ENCODE measurements at places on chromosomes 13 and 19.

DNA sequence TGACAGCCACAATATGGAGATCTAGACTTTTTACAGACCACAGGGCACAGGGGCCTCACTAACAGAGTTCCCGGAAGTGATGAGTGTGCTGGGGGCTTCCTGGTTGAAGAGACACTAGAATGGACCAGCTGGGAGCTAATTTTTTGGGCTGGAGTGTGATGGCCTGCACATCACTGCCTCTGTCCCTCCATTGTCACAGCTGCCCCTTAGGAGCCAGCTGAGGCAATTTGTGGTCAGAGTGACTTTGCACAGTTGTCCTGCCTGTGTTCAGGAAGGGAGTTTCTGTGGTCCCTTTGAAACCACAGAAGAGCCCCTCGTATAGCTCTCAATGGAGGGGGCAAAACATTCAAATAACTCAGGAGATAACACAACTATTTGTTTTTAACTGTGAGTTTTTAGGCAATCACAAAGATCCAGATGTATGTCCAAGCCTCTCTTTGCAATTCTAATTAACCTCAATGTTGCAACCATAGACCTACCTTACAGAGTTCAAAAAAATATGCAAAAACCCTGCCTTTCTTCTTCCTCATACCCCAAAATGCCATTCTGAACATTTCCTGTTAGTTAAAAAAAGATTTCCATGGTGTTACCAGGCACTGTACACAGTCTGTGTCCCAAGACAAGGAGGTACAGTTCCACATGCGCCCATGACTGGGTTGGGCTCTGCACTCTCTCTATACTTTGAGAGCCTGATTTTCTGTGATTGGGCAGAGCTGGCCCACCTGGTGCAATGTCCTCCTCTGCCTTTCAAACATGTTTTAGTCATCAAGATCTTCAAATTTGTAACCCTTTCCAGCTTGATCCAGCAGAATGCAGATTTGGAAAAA lies 2.4 kb downstream of the ALOX5AP start:
- peak; percentile 36 for DNase-seq

- no peak for DNase-seq
These were observed 68.7 kb downstream of the MAP4K1 start for GRCh38 chr19:38549061-38549460.

- DNase-seq = no peak
These were observed 155.6 kb downstream of the COG6 start for GRCh38 chr13:39811051-39811450.

- DNase-seq = no peak
These were observed 524.1 kb downstream of the GPC6 start for GRCh38 chr13:93750676-93751075.

DNA sequence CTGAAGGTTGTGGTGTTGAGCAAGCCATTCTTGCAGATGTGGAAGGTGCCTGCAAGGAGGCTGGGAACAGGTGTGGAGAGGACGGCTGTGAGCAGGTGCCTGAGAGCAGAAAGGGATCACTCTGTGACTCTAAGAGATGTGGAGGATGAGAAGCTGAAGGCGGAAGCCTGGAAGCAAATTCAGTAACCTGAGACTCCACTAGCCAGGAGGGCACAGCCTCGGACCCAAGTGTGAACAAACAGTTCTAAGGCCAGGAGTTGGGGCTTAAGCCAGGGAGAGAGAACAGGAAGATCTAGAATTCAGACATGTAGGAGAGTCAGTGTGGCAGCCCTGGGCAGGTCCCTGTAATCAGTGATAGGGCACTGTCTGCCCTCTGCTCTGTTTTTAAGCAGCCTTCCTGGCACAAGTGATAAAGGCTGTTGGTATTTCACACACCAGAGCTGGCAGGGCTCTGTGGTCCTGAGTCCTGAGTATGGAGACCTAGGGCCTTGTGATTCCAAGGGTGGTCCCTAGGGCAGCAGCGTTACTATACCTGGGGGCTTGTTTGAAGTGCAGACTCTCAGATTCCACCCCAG lies 131.3 kb downstream of the SLC7A1 start:
- no peak for DNase-seq

DNA sequence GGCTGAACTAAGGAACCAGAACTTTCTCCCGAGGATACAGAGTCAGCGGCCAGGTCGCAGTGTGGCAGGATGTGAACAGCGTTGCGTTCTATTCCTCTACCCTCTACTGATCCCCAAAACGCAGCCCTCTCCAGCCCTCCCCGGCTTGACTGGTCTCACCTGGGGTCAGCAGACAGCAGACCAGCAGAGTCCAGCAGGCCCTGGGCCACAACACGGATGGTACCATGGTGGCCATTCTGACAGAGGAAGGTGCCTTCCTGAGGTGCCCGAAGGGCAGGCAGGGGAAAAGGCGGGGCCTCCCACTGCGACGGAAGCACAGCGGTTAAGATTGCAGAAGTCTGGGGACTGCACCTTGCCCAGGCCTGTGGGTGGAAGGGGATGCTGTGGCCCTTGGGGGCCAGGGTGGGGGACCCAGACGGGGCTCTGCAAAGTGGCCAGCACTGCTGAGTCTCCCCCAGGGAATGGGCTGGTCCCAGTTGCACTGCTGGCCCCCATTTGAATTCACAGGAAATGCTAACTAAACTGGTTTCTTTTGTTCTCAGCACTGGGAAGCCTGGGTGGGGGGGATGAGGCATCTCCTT lies at the start of gene ICAM3:
ICAM3 (minus strand) TSS at position 245 of the 581 bp plus-strand sequence; CDS start at position 235, 10 bp downstream.
- DNase-seq = peak; percentile 72

DNA sequence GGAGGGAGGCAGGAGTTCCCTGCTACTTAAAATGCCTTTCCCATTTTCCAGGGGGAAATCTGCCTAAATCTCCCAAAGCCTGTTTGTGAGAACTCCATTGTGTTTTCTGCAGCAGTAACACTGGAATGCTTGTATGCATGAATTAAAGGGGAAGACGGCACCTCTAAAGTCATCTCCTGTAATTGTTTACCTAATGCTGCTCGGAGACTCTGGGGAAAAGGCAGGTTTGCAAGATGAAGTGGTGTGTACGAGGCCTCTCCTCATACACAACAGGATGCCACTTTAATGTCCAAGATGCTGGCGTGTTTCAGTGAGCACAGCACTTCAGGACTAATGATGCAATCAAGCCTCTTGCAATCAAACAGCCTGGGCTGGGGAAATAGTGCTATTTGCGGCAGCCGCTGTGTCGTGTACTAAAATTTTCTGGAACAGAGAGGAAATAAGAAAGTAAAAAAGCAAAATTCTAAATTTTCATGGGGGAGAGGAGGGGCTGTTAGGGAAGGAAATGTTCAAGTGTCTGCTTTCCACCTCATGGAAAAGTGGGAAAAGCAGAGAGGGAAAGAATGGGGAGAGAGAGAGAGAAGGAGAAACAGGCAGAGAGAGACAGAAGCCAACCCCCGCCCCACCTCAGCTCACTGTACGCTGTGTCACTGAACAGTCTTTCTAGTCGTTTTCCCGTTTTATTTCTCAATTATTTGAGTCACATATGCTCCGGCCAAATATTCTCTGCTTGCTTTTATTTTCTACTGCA lies 32.9 kb downstream of the TSHZ3 start:
- DNase-seq = no peak

- DNase-seq = no peak
These were observed 83.9 kb downstream of the STARD13 start for GRCh38 chr13:33201659-33202058.

- no peak for DNase-seq
These were observed 159.1 kb downstream of the GPC5 start for GRCh38 chr13:91557328-91558090.

GRCh38 chr19:45323671-45324081 lies 1.0 kb upstream of the CKM start:
- DNase-seq = no peak

- DNase-seq = no peak
These were observed 469 bp downstream of the ABHD17A start for GRCh38 chr19:1884719-1885334.

DNA sequence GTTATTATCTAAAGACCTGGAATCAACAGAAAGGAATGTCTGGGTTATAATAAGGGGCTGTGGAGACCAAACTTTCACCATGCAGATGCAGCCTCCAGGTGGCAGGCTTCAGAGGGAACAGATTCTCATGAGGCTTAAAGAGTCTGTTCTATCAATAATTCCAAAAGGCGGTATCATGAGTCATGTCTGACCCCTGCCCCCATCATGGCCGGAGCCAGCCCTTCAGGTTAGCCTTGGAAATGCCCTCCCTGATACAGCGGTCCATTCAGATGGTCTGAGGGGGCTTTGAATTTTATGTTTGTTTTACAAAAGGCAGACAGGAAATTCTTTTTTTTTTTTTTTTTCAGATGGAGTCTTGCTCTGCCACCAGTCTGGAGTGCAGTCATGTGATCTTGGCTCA lies 21.7 kb upstream of the LAMP1 start:
- DNase-seq = peak; percentile 64

DNA sequence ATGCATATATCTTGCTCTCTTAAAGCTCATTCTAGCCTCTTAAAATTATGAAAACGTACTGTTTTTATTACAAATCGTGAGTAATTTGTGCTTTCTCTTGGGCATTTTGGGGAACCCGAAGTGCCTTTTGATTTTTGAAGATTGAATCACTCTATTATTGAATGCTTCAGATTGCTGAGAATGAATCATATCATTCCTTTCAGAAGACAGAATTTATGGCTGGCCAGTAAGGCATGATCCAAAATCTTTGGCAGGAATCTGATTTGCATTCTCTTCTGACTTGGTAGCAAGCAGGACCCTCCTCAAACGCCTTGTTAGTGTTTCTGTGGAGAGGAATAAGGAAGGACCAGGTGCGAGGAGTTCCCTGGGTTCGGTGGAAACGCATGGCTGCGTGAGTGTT lies 49.5 kb downstream of the STARD13 start:
- no peak for DNase-seq

All from natural killer cell (primary cell).